ENCODE measurements at places on chromosomes 4 and X.

- DNase-seq, result no peak
Observed at GRCh38 chrX:68754406-68754805, 74.4 kb upstream of the EFNB1 start.

DNA sequence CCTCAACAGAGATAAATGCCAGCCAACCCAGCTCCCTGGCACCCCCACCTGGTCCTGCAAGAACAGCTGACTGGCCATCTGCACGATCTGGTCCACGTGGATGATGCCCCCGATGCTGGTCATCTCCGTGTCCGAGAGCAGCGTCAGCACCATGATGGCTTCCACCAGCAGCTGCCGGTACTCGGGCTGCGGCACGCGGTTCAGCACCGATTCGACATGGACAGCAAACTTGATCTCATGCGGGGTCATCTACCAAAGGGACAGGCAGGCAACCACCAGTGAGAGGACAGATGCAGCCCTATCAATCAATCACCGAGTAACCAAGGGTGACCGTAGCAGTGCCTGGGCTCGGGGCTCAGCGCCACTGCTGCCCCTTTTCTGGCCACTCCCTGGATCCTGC is 89.8 kb downstream of the PHKA2 start:
- no peak for DNase-seq

- no peak for DNase-seq
Observed at GRCh38 chrX:10549280-10549679, 71.1 kb downstream of the MID1 start.

DNA sequence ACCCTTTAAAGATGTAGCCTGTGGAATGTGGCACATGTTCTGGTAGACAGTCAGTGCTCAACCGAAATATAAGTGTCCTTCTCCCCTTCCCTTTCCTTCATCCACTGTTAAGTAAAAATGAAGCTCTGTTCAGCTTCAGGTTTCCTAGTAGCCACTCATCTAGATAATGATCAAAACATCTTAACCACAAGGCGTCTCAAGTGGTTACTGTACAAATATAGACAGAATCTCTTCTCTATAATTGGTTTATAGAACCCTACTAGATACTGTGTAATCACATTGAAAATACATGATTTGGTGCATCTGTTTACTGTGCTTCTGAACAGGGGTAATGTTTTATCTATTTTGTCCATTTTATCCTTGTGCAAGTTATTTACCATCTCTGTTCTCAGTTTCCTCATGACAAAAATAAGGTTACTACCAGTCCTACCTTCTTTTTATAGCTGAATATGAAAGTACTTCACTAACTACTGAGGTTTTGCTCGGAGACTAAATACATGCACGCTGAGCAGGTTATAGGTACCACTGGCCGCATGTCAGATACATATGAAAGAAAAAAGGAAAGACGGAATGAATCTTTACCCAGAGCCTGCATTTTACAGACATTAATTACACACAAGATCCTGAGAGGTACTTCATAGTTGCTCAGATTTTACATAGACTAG is 20.3 kb upstream of the SLC25A4 start:
- DNase-seq, result no peak

GRCh38 chr4:1053080-1053661 is 41.7 kb downstream of the FGFRL1 start:
- DNase-seq, result no peak

GRCh38 chr4:101282076-101282844 is 65.1 kb downstream of the PPP3CA start:
- no peak for DNase-seq

GRCh38 chr4:141389649-141390048 is 169.0 kb downstream of the ZNF330 start:
- DNase-seq, result no peak

GRCh38 chrX:2989565-2989964 is 16.8 kb upstream of the ARSH start:
- no peak for DNase-seq

GRCh38 chr4:67779631-67780030 is 25.4 kb upstream of the GNRHR start:
- DNase-seq, result no peak

GRCh38 chrX:150696866-150697265 is 3.7 kb downstream of the MTMR1 start:
- no peak for DNase-seq

- no peak for DNase-seq
Observed at GRCh38 chr4:71711044-71711984, 72.6 kb downstream of the GC start.

DNA sequence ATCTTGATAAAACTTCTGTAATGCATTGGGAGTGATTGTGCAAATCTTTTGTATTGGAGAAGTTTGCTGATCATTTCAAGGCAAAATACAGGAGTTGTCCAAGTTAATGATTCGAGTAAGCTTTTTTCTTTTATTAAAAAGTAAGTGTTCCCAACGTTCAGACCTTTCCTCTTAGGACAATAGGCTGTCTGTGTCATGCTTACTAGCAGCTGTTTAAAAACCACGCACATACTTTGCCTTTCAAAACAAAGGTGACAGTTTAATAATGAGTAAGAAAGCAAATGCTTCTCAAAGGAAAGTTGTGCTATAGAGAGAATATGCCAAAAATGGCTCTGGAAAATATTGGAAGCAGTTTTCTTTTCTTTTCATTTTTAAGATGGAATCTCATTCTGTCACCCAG is 11.2 kb downstream of the TRAPPC11 start:
- no peak for DNase-seq

- DNase-seq, result no peak
Observed at GRCh38 chr4:126106658-126107057, 791.9 kb downstream of the FAT4 start.

DNA sequence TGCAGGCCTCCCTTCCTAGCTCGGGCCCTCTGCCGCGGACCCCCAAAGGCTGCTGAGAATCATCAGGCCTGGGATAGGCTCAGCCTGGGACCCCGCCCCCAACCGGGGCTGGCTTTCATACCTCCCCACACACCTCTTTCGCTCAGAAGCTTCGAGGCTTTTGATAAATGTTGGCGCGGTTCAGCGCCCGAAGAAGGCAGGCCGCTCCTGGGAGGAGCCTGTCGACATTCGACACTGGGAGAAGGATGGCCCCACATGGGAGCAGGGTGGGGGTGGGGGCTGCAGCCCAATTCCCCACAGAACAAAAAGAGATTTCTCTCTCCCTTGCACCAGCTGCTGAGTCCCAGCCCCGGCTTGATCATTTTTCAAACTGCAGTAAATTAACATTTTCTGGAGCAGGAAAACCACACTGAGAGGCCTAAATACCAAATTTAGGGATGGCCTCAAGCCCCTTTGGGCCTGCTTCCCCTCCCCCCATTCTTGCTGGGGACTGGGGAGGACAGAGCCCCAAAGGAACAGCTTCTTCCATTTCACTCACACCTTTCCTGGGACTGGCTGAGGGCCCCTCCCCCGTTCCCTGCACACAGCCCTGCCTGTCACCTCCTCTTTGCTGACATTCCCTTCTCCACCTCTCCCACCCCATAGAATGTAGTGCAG is 112.9 kb upstream of the PJA1 start:
- no peak for DNase-seq

Data from posterior cingulate gyrus (tissue), 11 donors.